ENCODE measurements at places on chromosomes 5 and 9.

DNA sequence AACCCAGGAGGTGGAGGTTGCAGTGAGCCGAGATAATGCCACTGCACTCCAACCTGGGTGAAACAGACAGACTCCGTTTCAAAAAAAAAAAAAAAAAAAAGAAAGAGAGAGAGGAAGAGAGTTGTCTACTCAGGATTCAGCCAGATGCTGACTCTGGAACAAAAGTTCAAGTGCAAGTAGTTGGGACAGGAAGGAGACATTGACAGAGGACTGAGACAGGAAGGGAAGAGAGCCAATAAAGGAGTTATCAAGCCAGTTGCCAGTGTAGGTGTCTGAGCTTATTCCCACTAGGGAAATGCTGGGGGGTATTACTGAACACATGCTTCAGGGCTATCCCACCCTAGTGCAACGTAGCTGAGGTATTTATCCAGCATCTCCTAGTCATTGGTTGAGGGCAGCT is 147.7 kb upstream of the SLC1A3 start:
- DNase-seq, result no peak

- no peak for DNase-seq
Observed at GRCh38 chr9:115202960-115203751, 85.2 kb upstream of the TNC start.

GRCh38 chr5:128216860-128217531 is 133.4 kb downstream of the SLC12A2 start:
- no peak for DNase-seq

GRCh38 chr9:121577166-121577565 is 74.3 kb upstream of the DAB2IP start:
- DNase-seq, result no peak

GRCh38 chr9:108662956-108663355 is 192.8 kb downstream of the ACTL7B start:
- DNase-seq, result no peak

DNA sequence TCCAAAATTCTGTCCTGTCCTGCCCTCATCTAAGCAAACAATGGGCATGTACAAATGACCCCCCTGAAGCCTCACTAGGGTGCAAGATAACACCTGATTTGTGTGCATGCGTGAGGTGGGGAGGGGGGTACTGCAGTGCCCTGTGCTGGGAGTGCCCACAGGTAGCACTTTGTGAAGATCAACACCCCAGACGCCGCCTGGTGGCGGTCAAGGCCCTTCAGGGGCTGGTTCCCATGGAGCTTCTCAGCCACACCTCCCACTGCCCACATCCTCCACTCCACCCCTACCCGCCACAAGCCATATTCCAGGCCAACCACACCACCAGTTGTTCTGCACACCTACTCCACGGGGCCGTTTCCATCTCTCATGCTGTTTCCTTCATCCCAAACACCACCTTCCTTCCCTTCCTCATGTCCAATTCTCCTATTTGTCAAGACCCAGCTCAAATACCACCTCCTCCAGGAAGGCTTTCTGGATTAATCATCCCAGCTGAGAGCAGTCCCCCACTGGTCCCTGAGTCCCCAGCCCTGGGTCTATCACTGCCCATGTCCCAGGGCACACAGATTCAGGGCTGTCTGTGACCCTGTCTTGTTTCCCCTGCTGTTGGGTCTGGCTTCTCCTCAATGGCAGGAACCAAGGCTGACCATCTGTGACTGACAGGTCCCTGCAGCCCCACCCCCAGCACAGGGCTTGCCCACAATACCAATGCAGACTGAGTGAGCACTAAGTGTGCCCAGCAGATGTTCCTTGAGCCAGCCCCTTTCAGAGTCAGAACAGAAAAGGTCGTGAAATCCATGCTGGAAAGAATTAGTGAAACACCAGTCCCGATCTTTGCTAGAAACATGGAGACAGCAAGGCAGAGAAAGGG is 178.4 kb downstream of the PAX5 start:
- DNase-seq, result peak; percentile 64

- DNase-seq, result no peak
Observed at GRCh38 chr5:71986101-71986500, 121.2 kb upstream of the MAP1B start.

GRCh38 chr9:113349445-113350094 is at the start of gene BSPRY:
Gene BSPRY, plus strand, starts transcription at chr9:113349541. Its CDS starts 39 bp downstream, at chr9:113349580.
- peak; percentile 58 for DNase-seq

DNA sequence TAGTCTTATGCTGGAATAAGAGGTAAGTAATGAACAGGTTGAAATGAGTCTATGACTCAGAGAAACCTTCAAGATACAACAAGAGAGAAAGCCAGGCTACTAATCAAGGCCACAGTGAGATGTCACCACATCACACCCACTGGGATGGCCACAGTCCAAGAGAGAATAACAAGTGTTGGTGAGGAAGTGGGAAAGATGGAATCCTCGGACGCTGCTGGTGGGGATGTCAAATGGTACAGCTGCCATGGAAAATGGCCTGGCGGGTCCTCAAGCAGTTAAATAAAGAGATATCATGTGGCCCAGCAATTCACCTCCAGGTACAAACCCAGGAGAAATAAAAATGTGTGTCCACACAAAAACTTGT is 41.9 kb upstream of the NEURL1B start:
- DNase-seq, result no peak

- DNase-seq, result no peak
Observed at GRCh38 chr9:74973714-74974113, 21.0 kb upstream of the C9orf40 start.

- DNase-seq, result peak; percentile 48
Observed at GRCh38 chr9:128160603-128160987, 530 bp downstream of the BBLN start.

All from activated naive CD4-positive, alpha-beta T cell treated with anti-CD3 and anti-CD28 coated beads, Interleukin-2, amount 10 ng/mL, durations not matched to agents 7 days and 5 days (primary cell).